ENCODE measurements at places on chromosomes 1 and 21.

GRCh38 chr1:212234431-212235395, 50.5 kb upstream of the PPP2R5A start:
- DNase-seq: no peak

DNA sequence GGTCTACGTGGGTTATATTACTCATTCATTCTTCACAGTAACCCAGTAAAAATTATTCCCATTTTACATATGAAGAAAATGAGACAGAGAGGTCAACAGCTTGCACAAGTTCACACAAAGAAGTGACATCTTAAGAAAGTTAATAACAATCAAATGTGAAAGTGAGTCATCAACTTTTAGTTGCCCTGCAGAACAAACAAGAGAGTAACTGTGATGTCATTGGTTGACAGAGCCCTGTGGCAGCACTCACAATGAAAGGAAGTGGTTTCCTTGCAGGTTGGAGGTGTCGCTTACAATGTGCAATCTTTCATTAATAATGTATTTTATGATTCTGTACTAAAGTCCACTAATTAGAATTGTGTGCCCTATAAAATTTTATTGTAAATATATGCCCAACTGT, 369.6 kb downstream of the RYR2 start:
- DNase-seq: no peak

- DNase-seq: no peak
These were observed 337.2 kb upstream of the PROX1 start for GRCh38 chr1:213650603-213651002.

- DNase-seq: no peak
These were observed at the start of gene DPT for GRCh38 chr1:168728473-168729404. Gene DPT, minus strand, starts transcription at chr1:168729206. Its CDS starts 32 bp downstream, at chr1:168729174.

- DNase-seq: no peak
These were observed 538.9 kb downstream of the LMO4 start for GRCh38 chr1:87867626-87868025.

GRCh38 chr21:41170442-41170841, 2.5 kb downstream of the BACE2 start:
- DNase-seq: peak; percentile 62

DNA sequence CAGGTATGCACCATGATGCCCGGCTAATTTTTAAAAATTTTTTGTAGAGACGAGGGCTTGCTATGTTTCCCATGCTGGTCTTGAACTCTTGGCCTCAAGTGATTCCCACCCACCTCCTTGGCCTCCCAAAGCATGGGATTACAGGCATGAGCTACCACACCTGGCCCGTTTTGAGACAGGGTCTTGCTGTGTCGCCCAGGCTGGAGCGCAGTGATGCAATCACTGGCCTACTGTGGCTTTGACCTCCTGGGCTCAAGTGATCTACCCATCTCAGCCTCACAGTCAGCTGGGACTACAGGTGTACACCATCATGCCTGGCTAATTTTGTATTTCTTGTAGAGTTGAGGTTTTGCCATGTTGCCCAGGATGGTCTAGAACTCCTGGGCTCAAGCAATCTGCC, 7.5 kb upstream of the SH3D21 start:
- no peak for DNase-seq

GRCh38 chr1:30011970-30012369, 711.4 kb downstream of the MATN1 start:
- DNase-seq: no peak

- DNase-seq: no peak
These were observed 7.6 kb downstream of the ATP1A1 start for GRCh38 chr1:116380499-116381242.

Data from transverse colon (tissue), 4 donors.